ENCODE measurements at places on chromosomes 2 and 18.
A peak's percentile ranks its signal among the peaks of the same experiment; 100 is the strongest.

DNA sequence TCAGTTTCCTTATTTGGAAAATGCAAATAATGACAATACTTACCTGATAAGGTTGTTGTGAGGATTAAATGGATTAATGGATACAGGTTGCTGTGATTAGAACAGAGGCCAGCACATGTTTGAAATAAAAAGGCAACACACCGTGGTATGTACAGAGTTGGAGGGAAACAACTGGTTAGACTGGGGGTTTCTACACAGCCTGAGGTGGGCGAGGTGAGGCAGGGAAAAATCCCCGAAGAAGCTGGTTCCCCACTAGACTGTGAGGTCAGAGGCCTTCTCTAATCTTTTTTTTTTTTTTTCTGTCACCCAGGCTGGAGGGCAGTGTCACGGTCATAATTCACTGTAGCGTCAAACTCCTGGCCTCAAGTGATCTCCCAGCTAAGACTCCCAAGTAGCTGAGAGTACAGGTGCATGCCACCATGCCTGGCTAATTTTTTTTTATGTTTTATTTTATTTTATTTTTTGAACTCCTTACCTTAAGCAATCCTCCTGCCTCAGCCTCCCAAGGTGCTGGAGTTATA, 1.2 kb upstream of the E2F6 start:
- DNase-seq, result no peak

GRCh38 chr18:79815657-79816056, 17.9 kb downstream of the KCNG2 start:
- no peak for DNase-seq

DNA sequence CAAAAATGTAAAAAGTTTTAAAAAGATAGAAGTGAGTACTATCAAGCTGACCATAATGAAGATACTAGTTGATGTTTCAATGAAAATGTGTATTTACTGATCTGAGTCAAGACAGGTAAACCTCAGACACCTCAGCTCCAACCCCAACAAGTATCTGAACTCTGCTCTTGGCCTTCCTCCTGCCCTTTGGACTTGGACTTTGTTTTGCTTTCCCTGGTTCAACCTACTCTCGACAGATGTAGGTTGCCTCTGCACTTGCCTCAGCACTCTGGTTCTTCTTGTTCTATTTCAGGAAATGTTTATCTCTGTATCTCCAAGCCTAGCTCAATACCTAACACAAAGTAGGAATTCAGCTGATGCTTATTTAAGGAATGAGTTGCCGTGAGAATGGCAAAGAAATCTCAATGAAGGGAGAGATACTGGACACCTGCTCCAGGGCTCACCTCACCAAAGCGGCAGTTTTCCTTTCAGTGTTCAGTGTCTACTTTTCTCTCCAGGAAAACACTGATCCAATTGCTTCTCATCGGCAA, 248.8 kb upstream of the CTAGE1 start:
- DNase-seq, result no peak

GRCh38 chr2:100554798-100555407, 7.9 kb upstream of the PDCL3 start:
- DNase-seq, result peak; percentile 62

GRCh38 chr2:216426938-216427337, 14.7 kb downstream of the SMARCAL1 start:
- DNase-seq, result no peak

- DNase-seq, result no peak
Measured at GRCh38 chr2:38409156-38410102, 32.4 kb upstream of the ATL2 start.

- DNase-seq, result no peak
Measured at GRCh38 chr18:27709344-27709743, 467.6 kb downstream of the CDH2 start.

DNA sequence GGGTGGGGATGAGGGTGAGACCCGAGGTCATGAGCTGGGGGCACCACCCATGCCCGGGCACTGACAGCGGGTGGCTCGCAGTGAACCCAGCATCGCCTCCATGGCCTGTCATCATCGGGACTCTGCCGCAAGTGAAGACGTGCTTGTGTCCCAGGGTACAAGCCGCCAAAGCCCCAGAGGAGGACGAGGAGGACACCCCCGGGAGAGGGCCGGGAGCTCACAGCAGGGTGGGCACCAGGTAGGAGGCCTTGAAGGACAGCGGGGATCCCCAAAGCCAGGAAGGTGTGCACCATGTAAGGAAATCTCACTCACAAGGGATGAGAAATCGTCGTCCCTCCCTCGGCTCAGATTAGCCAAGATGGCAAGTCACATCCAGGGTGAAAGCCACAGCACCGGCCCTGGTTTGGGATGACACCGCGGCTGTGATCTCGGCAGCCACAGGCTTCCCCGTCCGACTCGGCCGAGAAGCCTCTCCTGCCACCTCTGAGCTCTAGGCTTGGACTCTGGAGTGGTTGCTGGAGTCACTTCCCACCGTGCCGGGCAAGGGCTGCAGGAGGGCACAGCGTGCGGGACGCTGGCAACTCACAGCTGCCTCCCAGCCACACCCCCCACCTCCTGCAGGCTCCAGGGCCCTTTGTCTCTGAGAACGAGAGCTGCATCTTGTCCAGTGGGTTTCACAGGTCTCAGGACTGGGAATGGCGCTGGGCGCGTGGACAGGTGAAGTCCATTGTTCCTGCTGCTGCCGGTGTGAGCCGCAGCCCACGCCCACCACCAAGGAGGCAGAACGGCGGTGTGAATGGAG, 81.6 kb upstream of the CTDP1 start:
- no peak for DNase-seq

- no peak for DNase-seq
Measured at GRCh38 chr18:27004056-27004829, 138.7 kb upstream of the AQP4 start.

DNA sequence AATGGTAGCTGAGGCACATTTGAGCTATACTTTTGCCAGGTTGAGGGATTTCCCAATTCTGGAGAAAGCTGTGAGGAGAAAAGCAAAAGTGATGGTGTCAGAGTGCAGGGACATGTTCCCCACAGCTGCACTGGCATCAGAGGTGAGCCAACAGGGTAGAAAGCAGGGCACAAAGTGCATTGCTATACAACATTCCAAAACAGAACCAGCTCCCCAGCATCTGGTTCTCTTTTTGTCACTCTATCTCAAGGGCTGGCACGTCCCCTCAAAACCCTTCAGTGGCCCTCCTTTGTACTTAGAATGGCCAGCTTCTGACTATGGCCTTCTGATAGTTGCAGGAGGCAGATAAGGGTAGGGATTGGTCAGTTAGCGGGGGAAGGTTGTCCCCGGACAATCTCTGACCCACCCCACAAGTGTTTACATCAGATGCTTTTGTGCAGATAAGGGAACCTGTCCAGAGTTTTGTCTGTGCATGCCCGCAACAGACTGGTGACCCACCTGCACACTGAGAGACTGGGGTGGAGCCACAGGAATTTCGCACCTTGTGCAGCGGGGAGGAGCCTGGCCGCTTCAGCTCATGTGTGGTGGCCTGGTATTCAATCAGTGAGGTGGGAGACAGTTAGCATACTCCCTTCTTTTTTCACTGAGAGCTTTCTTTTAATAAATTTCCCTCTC, 31.0 kb upstream of the TMEM17 start:
- DNase-seq, result no peak

DNA sequence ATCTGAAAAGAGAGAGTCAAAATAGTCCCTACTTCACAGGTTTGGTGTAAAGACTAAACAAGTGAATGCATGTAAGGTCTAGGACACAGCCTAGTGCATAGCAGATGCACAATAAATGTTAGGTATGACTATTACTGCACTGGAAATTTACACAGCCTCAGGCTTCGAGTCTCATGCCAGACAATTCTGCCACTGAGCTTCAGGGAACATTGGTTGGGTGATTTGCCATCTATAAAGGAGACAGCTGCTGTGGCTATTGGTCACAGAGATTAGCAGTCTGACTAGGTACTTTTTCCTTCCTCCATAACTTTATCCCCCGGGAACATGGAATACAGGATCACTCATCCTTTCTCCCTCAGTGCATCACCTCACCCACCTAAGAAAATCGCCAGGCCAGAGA, 89.2 kb downstream of the FAM124B start:
- DNase-seq, result no peak

DNA sequence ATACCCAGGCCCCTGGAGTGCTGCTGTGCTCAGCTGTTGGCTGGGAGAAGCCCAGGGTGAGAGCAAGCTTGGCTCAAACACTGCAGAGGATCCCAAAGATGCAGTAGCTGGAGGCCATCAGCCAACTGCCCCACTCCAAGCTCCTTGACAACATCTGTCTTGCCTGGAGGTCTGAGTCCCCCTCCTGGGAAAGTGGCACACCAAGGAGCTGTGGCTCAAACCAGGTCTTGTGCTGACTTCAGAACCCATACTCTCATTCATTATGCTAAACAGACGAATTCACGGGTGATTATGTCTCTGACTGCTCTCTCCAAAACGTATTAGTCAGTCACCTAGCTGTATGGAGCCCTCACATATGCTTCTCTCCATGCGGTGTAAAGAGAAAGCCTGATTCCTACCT, 206.1 kb downstream of the TTC32 start:
- no peak for DNase-seq

DNA sequence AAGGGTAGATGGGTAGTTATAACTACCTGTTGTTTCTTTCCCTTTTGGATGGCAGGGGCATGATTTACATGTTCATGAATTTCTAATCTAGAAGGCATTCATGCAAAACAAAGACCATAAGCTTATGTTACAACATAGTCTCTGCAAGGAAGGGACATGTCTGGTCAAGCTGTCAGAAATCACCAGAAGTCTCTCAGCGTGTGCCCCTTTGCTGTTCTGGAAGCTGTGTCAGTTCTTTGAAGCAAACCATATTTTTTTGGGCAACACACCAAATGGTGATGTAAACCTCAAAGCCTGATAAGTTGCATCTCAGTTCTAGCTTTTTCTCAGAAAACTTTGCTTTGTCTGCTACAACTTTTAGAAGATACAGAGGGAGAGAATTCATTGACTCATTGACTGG, 173.5 kb upstream of the CTAGE1 start:
- DNase-seq, result no peak

DNA sequence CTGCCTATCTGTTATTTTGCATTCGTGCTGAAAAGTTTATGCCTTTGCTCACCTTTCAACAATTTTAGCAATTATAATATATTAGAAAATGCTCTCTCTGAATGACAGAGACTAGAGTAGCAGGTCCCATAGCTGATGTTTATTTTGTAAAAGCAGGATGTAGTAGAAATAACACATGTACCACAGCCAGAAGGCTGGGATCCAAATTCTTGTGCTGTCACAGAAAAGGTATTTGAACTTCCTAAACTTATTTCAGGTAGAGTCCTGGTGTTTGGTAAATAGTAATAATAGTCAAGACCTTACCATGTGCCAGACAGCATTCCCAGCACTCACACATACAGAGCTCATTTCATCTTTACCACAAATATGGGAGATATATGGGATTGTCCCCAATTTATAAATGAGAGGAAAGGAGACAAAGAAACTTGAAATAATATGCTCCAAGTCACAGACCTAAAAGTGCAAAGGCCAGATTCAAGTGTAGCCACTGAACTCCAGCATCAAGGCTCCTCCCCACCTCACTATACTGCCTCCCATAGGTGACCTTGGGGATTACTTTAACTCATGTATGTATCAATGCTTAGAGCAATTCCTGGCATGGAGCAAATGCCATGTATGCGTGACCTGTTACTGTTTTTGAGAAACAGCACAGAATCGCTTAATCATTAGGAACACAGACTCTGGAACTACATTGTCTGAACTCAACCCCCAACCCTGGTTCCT, 284.7 kb upstream of the RAB12 start:
- no peak for DNase-seq

GRCh38 chr2:232350804-232351685, 27.5 kb upstream of the ALPP start:
- DNase-seq, result peak; percentile 22

DNA sequence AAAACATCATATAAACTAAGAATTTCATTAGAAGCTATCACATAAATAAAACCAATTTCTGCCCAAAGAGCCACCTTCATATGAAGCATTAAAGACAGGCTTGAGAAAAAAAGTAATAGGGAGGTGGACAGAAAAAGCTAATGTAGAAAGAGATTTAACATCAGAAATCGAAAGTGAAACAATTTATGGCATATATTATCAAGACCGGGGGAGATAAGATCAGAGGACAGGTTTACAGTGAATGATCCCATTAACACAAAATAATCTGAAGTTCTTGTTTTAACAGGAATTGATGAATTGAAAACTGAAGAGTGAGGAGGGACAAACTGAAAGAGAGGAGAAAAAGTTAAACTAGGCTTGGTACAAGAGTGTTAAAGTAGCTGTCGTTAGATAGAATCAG, 786.3 kb upstream of the FSHR start:
- no peak for DNase-seq

DNA sequence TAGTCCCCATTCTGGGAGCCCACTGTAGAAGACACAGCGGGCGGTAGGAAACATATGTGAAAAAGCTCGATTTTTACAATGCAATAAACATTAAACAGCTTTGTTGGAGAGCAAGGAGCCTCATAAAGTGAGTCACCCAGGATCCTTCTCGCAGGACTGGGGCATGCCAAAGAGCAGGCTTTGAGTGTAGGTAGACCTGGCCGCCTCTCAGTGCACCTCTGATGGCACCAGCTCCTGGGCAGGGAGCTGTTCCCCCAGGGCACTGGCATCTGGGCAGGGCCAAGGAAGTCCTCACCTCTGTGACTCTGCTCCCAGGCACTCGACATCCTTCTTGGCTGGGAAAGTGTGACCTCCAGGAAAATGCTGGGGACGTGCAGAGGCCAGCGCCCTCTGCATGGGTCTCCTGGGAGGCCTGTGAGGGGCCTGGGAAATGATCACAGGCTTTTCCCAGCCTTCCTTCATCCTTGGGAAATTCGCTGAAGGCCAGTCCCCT, 94.2 kb downstream of the POLR1A start:
- DNase-seq, result no peak

DNA sequence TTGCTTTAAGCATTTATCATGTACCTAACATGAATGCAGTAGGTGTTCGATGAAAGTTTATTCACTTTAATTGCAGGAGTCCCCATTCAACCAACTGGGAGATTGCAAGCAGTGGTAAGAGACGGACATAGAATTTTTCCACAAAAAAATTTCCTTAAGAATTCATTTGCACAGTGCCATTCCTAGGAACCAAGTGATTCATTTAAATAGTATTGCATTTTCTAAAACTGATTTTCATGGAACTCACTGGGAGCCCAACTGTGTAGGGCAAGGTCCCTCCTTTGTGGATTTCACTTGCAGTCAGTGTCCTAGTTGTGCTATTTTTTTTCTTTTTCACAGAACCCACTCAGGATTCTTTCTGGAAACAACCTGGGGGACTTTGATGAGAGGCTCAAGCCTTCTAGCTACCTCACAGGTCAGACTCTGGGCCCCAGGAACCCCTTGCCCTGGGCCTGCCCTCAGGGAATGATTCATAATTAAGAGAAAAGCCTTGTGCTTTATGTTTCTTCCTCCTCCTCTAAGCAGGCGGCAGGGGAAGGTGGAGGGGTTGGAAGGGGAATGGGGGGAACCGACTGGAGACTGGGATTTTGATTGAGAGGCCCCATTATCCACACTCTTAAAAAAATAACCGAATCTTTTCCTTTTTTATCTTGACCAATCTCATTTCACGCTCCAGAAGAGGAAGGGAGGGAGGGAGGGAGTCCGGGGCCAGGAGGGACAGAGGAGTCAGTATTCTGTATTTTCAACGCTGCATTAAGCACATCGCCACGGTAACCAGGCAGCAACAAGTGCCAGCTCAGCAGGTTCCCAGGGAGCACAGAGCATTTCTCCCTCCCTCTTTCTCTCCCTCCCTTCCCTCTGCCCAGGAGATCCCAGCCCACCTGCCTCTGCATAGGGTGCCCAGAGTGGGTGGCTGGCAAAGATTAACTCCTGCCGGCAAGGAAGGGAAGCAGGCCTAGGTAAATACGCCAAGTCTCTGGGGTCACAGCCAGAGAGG, 51.8 kb downstream of the PSD4 start:
- no peak for DNase-seq

GRCh38 chr18:1653873-1654272, 749.2 kb downstream of the ADCYAP1 start:
- DNase-seq, result no peak

GRCh38 chr2:133568172-133568571, at the start of gene NCKAP5:
NCKAP5 (minus strand) TSS chr2:133568463; CDS start chr2:133517526, 50,937 bp downstream.
- no peak for DNase-seq

Data from stimulated activated CD4-positive, alpha-beta T cell treated with anti-CD3 and anti-CD28 coated beads, Interleukin-15, amount 100 ng/mL, for 24 hours (primary cell).